ENCODE measurements at places on chromosomes 3 and 15.

- DNase-seq = no peak
These were observed 6.7 kb downstream of the BCL2L10 start for GRCh38 chr15:52105846-52106245.

DNA sequence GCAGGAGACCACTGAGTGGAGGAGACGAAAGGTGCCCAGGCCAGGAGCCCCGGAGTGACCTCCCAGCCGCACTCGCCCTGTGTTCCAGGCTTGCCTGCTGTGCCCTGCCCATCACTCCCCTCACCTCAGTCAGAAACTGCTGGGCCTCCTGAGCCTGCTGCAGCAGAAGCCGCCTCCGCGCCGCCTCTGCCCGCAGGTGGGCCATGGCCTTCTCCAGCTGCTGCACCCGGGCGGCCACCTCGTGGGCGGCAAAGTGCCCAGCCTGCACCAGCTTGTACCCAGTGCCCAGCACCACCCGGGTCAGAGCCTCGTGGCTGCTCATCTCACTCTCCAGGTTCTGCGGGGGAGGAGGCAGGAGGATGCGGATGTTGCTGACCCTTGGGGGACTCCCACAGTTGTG lies 17.6 kb downstream of the PLA2G4B start:
- DNase-seq = no peak

DNA sequence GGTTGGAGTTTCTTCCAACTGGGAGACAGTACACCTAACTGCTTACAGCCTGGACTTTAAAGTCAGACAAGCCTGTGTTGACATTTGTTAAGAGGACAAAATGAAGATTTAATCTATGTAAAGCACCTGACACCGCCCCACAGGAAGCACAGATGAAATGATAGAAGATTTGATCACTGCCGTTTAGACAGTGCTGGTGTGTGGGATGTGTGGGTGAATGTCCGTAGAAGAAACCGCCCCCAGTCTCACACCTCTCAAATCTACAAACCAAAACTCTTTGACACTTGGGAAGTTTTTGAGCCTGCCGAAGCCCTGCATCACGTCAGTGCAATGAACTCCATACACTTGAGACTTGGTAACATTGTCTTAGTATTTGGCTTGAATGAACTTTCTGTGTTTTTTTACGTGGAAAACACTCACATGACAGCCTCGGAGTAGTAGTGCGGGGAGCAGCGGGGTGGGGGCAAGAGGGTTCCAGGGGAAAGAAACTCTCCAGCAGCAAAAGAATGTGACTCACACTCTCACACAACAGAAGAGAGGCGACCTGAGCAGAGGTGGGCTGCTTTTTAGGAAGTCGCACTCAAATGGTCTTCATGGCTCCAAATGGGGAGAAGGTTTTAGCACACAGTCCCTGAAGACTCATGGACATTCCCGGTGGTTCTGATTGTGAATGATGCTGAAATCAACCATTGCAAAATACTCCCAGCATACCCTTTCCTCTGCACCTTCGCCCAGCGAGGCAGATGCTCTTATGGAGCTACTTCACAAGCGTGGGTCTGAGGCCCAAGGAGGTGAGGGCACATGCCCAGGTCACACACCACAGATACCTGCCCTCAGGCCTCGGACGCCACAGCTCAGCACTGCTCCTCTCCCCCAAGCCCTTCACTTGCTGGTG lies 79.2 kb downstream of the SRGAP3 start:
- DNase-seq = no peak

DNA sequence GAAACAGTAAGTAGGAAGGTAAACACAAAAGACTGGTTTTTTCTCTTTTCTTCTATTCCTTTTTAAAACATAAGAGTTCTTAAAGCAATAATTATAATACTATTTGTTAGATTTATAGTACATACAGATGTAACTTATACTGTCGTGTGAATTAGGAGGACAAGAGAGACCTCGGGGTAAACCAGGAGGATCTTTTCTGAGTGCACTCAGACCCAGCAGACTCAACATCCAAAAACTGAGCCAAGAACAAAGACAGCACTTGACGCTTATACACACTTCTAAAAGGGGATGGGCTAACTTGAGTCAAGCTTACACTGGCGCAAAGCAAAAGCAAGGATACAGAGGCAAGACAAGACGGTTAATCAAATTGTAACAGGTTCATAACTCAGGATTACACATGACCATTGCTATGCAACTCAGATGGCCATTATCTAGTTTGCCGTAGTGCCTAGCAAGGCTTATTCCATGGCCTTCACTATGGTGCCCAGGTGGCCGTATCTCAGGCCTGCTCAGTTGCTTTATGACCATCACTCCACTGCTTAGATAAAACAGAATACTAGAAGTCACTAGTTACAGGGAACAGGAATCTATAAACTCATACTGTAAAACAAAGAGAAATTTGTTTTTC lies 18.6 kb downstream of the MTHFS start:
- DNase-seq = no peak

DNA sequence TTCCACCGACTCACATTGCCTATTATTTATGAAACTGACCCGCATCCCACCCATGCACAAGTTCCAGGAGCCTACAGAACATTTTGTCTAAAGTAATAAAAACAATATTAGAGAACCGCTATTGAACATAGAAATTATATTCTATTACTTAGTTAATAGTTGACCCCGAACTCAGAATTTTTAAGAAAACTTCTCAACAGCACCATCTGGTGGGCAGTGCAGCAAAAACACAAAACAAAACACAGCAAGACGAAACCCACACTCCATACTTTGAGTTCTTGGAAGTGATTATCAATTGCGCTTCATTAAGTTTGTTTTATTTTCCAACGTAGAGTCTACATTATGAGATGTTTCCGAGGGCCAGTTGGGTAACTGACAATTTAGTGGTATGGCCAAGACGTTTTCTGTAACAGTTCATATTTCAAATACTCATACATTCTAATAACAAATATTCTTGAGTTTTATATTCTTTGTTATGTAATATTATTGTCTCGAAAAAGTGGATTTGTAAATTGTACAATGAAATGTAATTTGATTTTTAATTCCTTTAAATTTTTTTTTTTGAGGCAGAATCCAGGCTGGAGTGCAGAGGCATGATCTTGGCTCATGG lies 24.0 kb upstream of the C3orf70 start:
- DNase-seq = no peak

DNA sequence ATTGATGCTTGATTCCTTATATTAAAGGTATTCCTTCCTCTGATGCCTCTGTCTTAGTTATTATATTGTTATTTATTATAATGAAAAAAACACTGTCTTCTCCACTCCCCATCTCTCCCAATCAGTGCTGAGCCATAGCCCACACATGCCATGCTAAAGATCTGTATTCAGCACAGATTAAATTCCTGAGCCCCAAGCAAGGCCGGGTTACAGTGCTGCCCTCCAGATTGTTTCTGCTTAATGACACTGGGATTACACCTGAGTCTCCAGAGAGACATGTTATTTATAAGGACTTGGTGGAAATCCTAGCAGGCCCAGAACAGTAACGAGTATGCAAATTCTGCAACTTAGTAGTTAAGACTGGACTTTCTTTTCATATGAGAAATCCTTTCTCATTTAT lies 305.9 kb upstream of the UMPS start:
- DNase-seq = no peak

GRCh38 chr3:17035966-17036365 lies 151.2 kb downstream of the PLCL2 start:
- DNase-seq = no peak

GRCh38 chr3:195909644-195910498 lies 1.5 kb upstream of the TNK2 start:
- DNase-seq = peak; percentile 82

- DNase-seq = no peak
These were observed 16.8 kb upstream of the CCNDBP1 start for GRCh38 chr15:43168192-43169107.

- DNase-seq = no peak
These were observed 60.6 kb downstream of the THRB start for GRCh38 chr3:24433838-24434591.

DNA sequence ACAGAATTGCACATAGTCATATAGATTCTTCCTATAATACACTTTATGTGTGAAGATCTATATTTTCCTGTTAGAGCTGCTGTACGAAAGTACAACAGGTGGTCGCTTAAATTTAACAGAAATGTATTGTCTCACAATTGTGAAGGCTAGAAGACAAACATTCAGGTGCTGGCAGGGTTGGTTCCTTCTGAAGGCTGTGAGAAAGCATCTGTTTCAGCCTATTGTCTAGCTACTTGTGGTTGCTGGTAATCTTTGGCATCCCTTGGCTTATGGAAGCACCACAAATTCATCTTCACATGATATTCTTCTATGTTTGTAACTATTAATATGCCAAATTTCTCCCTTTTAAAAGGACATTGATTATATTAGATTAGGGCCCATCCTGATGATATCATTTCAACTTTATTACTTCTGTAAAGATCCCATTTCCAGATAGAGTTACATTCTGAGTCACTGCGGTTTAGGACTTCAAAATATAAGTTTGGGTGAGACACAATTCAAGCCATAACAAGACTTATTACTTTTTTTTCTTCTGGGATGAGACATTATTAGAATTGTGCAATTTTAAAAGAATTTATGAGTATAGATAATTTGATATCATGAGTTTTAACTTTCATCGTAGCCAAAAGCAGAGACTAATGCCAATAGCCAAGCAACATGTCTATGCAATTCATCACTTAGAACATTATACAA lies 248.1 kb upstream of the BCHE start:
- DNase-seq = no peak

DNA sequence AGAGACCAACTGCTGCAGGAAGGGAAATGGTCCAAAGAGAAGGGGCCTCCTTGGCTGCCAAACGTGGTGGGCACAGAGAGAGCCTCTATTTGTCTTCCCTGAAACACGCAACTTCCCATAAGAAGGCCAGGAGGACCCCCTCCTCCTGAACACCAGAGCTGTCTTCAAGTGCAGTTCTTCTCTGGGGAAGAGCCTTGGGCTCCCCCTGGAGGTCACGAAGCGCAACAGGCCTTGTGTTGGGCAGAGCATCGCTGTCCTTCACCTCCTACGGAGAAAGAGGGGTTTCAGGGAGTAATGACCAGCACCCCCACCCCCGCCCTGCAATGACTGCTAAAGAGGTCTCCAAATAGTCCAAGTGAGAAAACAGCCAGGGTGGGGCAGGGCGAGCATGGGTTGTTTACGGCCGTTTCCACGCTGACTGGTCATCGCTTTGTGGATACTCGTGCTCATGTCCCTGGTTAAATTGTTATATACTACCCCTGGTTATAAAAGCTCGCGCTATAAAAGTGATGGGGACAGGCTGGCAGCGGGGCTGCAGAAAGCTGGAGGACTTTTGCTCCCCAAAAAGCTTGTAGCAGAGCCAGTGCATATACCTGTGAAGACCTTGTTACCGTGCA lies 397.5 kb upstream of the ATP10A start:
- no peak for DNase-seq
